AG08396 (cell line): ENCODE measurements at places on chromosomes 1 and 21.

GRCh38 chr21:44568667-44569556 lies 4.6 kb upstream of the KRTAP10-4 start:
- no peak for DNase-seq

GRCh38 chr1:26431979-26432695 lies at the start of gene DHDDS:
DHDDS (plus strand) TSS chr1:26432321; CDS start chr1:26432946, 625 bp downstream.
- peak; percentile 99 for DNase-seq

- DNase-seq: no peak
Measured at GRCh38 chr1:81738875-81739274, 61.9 kb upstream of the ADGRL2 start.

GRCh38 chr1:227759341-227760300 lies 24.4 kb downstream of the SNAP47 start:
- peak; percentile 94 for DNase-seq

GRCh38 chr1:33916786-33917185 lies 52.9 kb downstream of the HMGB4 start:
- DNase-seq: no peak

GRCh38 chr1:171807556-171807955 lies 26.1 kb downstream of the METTL13 start:
- DNase-seq: no peak

- no peak for DNase-seq
Measured at GRCh38 chr1:207808322-207808705, 56.5 kb downstream of the CD46 start.

DNA sequence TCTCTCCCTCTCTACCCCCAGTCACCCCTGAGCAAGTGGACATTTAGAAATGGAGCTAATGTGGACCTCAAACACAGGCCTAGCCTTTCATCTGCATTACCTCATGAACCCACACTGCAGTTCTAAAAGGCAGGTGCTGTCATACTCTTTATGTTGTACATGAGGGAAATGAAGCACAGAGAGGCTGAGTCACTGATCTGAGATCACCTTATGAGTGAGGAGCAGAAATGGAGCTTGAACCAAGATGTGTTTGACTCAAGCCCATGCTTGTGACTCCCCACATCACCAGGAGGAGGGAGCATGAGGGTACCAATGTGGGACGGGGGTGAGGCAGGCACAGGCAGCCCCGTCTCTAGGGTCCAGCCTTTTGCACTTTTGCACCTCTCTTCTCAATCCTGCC lies 702.8 kb downstream of the PTPRU start:
- DNase-seq: no peak

GRCh38 chr1:168556647-168557046 lies 12.8 kb upstream of the XCL2 start:
- no peak for DNase-seq

GRCh38 chr1:76939817-76940216 lies 72.5 kb downstream of the ST6GALNAC5 start:
- no peak for DNase-seq

DNA sequence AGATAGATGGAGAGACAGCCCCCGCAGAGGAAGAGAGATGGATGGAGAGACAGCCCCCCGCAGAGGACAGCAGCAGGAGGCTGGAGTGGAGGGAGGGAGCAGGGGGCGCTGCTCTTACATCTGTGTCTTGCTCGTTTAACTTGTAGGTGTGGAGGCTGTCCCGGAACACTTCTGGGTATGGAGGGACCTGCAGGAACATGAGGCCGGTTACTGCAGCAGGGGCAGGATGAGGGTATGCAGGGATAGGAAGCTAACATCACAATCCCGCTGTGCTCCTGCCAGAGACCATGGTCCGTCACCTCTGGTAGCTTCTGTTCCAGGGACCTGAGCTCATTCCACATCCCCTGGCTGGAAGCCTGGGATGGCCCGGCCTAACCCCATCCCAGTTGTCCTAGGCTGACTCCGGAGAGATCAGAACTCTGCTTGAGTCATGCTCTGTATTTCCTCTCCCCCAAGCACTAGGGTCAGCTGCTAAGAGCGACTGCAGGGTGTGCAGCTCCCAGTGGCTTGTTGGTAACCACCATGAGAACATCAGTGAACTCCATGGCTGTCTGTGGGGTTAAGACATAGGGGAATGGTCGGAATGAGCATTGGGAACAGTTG lies 36.7 kb upstream of the GOLT1A start:
- no peak for DNase-seq

DNA sequence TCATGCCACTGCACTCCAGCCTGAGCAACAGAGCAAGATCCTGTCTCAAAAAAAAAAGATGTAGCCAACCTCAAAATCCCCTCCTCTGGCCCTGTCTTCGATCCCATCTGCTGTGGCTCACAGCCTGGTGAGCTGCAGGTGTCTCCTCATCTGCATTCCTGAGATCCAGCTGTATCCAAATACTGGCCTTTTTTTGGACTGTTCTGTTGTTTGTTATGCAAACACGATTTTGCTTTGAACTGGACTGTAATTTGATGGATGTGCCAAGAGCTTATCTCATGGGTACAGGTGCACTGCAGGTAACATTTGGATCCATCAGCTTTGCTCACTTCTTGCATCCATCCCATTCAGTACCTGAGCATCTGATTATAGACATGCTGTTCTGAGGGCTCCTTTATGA lies 14.1 kb upstream of the FAM43B start:
- DNase-seq: no peak

- no peak for DNase-seq
Measured at GRCh38 chr1:29284961-29285560, 48.7 kb downstream of the PTPRU start.

DNA sequence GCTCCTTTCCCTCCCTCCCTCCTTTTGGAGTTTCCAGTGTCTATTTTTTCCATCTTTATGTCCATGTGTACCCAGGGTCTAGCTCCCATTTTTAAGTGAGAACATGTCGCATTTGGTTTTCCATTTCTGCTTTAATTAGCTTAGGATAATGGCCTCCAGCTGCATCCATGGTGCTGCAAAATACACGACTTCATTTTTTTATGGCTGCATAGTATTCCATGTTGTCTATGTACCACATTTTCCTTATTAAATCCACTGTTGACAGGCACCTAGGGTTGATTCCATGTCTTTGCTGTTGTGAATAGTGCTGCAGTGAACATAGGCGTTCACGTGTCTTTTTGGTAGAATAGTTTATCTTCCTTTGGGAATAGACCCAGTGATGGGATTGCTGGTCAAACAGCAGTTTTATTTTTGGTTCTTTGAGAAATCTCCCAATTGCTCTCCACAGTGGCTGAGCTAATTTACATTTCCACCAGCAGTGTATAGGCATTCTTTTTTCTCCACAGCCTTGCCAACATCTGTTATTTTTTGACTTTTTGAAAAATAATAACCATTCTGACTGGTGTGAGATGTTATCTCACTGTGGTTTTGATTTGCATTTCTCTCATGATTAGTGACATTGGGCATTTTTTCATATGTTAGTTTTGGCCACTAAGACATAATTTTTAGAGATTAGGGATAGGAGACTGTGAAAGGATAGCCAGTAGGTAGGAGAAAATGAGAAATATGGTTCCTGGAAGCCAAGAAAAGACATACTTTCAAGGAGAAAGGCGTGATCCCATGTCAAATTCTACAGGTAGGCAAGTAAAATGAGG lies 50.4 kb downstream of the ADAMTS1 start:
- no peak for DNase-seq

- DNase-seq: no peak
Measured at GRCh38 chr1:95339377-95339776, 105.4 kb downstream of the RWDD3 start.

DNA sequence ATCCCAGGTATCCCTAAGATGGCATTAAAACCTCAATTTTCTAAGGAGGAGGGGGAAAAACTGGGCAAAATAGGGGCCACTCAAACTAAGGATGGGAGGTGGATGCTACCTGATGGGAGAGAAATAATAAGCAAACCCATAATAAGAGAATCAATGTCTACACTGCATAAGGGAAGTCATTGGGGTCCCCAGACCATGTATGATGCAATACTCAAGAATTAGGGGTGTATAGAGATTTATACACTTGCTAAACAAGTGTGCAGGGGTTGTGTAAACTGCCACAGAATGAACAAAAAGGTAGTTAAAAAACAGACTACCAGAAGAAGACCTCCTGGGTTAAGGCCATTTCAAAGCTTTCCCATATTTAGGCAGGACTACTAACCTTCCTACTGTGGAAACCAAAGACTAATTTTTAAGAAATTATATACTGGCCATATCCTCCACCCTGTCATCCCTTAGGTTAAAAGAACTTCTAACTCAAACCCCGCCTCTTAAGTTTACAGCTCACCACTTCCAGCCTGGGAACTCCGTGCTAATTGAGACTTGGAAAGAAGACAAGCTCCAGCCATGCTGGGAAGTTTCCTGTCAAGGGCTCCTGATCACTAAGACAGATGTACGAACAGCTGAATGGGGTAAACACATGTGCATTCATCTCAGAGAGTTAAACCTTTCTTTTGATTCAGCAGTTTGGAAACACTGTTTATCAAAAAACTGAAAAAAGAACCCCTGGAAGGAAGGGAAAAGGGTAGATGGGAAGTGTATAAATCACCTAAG lies 64.4 kb upstream of the TLR5 start:
- DNase-seq: no peak
